ENCODE measurements at places on chromosomes 16 and 17.

GRCh38 chr16:61813339-61813738 lies 222.9 kb downstream of the CDH8 start:
- no peak for DNase-seq

DNA sequence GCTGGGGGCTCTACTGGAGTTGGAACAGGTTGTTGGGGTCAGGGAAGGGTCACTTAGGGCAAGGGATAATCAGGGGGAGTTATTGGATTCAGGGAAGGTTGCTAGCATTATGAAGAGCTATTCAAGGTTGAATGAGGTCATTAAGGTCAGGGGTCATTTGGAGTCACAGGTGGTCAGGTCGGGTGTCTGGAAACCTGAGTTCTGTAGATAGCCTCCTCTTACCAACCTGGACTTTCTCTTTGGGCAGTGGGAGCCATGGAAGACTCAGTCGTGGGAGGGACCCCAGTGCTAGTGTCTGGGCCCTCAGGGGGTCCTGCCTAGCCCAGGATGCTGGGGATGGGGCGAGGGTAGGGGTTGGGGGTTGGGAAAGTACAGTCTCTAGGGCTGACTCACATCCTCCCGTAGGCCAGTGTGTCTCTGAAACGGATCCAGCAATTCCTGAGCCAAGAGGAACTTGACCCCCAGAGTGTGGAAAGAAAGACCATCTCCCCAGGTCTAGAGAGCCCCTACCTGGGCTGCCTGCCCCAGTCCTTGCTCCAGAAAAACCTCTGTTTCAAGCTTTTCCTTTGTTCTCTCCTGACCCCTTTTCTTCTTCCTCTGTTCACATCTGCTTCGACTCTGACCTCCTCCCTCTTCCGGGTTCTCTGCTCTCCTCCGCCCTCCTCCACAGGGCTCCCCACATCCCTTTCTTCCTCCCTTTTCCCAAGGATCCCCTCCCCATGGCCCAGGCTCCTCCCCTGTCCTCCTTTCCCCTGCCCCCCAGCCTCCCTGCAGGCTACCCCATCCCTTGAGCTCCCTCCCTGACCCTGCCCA lies 33.5 kb downstream of the ABCC3 start:
- DNase-seq = no peak

DNA sequence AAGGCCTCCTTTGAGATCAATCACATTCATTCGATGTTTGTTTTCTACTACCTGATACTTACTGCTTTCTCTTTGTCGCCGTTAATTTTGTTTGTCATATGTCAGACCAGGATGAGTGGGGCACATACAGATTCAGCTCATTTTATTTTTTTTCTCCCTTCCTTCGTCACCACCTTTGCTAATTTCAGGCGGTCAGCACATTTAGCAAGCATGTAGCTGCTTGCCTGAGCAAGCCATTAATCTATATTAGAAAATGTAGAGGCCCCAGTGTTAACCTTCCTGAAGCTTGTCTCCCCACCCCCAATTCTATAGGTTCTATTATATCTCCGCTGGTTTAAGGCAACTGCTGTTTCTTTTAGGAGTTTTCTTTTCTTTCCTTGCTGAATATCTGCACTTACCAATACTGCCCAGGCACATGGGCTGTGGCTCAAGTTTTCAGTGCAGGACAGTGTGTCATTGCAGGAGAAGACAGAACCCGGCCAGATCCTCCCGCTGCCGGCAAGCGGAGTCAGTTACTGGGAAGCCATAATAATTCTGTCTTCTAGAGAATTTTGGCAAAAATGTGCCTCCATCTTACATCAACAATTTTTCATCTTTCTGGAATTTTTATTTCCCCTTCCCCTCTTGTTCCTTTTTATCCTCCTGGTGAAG lies 714.3 kb downstream of the WWOX start:
- DNase-seq = no peak

DNA sequence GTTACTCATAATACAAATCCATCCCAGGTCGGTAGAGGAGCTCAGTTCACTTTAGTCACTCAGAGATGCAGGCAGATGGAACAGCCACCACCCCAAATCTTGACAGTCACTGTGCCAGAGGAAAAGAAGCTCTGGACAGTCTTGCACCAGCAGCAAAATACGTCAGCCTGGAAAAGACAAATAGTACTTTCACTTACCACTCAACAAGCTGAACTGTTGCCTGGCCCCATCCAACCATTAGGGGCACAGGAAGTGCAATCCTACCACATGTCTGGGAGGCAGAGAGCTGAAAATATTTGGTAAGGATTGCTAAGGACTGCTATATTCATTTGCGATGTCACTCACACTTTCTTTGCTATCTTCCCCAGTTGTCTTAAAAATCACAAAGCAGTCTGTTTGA lies 239.1 kb upstream of the TOX3 start:
- DNase-seq = no peak

- DNase-seq = no peak
These were observed 176.8 kb downstream of the CCDC182 start for GRCh38 chr17:57568340-57568739.
